ENCODE measurements at places on chromosomes 11 and 22.

GRCh38 chr11:19288256-19288655 is 47.5 kb upstream of the E2F8 start:
- no peak for DNase-seq

DNA sequence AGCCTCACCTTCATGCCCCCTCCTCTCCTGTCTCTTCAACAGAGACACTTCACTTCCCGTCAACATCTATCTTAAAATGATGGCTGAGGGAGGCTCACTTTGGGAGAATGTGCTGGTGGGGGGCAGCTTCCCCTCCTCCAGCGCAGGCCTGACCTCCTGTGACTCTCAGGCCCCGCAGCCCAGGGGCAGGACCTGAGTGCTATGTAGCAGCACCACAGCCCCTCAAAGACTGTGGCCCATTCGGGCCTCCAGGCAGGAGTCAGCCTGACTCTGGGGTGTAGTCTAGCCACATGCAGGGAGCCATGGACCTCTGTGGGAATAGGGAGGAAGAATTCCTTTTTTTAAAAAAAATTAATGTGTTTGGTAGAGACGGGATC is 43.7 kb downstream of the DKK3 start:
- DNase-seq = no peak

DNA sequence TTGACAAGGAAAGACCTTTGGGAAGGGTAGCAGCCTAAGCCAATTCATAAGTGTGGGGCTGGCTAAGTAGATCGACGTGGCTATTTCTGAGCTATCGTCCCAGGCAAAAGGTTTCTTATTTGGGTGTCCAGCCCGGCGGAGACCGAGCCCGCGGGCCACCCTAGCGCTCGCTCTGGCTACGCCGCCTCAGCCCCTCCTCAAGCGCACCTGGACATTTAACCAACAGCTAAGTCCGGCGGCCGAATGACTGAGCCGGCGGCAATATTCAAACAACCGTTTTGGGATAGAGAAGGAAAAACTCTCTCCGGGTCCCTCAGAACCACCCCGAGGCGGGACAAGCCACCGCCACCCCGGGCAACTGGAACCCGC is 457 bp downstream of the RNF141 start:
- no peak for DNase-seq

- DNase-seq = no peak
These were observed 125.1 kb downstream of the TRIM44 start for GRCh38 chr11:35787626-35788025.

DNA sequence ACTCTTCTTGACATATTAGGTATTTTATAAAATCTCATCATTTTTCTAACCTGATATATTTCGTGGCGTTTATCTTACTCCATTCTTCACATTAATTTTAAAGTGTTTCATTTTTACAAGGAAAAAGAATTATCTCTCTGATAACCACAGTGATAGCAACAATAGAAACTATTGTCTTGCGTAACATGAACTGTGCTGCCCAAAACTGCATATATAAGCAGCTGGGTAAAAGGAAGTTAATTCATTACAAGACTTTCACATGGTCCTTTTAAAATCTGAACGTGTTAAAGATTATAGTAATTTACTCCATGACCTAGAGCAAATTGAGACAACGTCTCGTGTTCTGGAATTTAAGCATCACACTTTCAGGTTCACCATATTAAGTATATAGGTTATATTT is 210.4 kb upstream of the GRIA4 start:
- DNase-seq = no peak

GRCh38 chr22:39527481-39527961 is 5.0 kb downstream of the RPS19BP1 start:
- DNase-seq = no peak

DNA sequence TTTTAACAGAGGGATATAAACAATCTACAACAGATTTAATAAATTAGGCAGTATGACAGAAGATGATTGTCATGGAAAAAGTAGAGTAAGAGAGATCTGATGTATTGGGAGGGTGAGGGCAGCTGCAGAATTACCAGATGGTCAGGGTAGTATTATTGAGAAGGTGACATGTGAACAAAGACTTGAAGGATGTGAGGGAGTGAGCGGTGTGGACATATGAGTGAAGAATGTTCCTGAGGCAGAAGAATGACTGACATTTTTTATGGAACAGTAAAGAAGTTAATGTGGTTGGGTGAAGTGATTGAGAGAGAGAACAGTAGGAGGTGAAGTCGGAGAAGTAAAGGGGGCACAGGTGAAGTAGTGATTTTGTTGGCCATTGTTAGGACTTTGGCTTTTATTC is 42.4 kb upstream of the HIPK3 start:
- no peak for DNase-seq

DNA sequence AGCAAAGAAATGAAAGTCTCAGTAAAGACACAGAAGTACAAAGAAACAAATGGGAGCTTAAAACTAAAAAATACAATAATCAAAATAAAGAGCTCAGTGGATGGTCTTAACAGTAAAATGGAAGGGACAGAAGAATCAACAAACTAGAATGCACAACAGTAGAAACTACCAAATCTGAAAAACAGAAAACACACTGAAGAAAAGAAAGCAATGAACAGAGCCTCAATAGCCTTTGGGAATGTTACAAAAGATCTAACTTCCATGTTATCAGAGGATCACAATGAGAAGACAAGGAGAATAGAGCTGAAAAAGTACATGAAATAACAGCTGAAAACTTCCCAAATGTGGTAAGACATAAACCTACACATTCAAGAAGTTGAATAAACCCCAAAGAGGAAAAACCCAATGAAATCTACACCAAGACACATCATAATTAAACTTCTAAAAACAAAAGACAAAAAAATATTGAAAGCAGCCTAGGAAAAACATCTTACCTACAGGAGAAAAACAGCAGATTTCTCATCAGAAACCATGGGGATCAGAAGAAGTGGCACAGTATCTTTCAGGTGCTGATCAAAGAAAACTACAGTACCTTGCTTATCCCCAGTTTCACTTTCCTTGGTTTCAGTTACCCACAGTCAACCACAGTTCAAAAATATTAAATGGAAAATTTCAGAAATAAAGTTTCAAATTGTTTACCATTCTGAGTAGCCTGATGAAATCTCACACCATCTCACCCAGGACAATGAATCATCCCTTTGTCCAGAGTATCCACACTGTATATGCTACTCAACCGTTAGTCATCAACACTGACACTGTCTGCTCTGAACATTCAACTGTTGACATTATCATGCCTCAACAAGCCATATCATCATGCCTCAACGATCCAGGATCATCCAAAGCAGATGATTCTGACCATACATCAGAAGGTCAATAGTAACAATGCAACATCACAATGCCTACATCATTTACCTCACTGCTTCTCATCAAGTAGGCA is 22.2 kb downstream of the RRAS2 start:
- no peak for DNase-seq

GRCh38 chr11:48154151-48154550 is 62.5 kb upstream of the OR4B1 start:
- DNase-seq = no peak

GRCh38 chr11:38972220-38972619 is 2374.2 kb upstream of the RAG2 start:
- no peak for DNase-seq

DNA sequence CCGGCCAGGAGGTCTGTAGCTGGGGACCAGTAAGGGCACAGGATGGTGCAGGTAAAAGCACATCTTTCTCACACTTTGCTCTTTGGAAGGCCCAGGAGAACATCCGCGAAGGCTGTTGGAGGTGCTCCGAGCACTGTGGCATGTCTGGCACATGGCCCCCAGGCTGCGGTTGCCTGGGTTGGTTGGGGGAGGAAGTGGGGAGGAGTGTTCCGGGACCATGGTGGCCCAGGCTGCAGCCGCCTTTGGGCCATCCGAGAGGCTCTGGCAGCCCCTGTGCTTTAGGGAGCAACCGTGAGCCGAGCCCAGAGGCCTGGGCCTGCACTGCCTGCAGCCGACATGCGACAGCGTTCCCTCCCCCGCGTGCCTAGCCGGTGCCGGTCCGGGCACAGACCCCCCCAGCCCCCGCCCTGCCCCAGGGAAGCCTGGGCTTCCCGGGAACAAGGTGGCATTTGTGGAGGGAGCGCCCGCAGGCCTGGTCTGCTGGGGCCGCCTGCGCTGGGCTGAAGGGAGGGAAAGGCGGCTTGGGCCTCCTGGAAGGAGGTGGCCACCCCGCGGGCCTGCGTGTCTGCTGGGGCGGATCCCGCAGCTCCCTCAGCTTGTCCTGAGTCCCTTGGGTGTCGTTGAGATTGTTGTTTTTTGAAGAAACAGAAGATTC is 57.9 kb downstream of the GRAMD4 start:
- DNase-seq = no peak

- no peak for DNase-seq
These were observed 168.6 kb upstream of the UBASH3B start for GRCh38 chr11:122486793-122487495.
